ENCODE measurements at places on chromosomes 12 and 14.
A peak's percentile ranks its signal among the peaks of the same experiment; 100 is the strongest.

DNA sequence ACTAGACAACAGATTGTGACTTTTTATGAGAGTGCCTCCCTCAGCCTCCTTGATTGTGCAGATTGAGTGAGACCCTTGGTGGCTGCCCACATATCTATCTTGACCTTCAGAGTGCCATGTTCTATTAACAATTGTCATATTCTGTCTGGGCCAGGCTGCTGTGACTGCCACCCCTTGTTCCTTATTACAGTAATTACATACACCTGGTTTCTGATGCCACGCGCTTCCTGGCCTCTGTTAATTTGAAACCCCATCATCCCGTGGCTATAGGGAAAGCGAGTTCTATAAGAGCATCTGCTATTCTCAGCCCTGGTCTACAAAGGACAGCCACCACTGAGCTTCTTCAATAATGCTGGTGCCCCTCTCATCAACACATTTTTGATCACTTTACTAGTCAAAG is 228.7 kb downstream of the PCNX1 start:
- H3K4me3 ChIP-seq: no peak overlapping the region
- no peaks in the 10 kb centered on the region for H3K4me1 ChIP-seq
- H3K27ac ChIP-seq: no peak overlapping the region
- ATAC-seq: no peak
- H3K36me3 ChIP-seq: no peaks in the 10 kb centered on the region

GRCh38 chr12:125013816-125014442 is 20.5 kb downstream of the BRI3BP start:
- no peak overlapping the region for H3K4me3 ChIP-seq
- no peak for ATAC-seq
- H3K27ac ChIP-seq: no peak overlapping the region
- H3K36me3 ChIP-seq: no peaks in the 10 kb centered on the region
- no peaks in the 10 kb centered on the region for H3K4me1 ChIP-seq

- ATAC-seq: no peak
- no peaks in the 10 kb centered on the region for H3K4me1 ChIP-seq
- no peak overlapping the region for H3K4me3 ChIP-seq
- no peak overlapping the region for H3K27ac ChIP-seq
- H3K27me3 ChIP-seq: no peaks in the 10 kb centered on the region
- peaks cover 27% of the 10 kb centered on the region for H3K36me3 ChIP-seq
Measured at GRCh38 chr14:91866061-91866460, 1.3 kb downstream of the TC2N start.

DNA sequence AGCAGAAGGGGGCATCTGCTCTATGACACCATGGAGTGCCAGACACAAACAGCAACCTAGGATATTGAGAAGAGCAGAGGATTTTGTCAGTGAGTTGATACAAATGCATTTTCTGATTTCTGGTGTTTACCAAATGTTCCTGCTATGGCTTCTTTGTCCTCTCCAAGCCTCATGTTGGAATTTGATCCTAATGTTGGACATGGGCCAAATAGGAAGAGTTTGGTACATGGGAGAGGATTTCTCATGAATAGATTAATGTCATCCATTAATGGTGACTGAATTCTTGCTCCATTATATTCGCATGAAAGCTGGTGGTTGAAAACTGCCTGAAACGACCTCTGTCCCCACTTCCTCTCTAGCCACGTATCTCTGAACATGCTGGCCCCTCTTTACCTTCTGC is 1002.2 kb upstream of the FLRT2 start:
- H3K4me3 ChIP-seq: no peak overlapping the region
- no peaks in the 10 kb centered on the region for H3K27me3 ChIP-seq
- no peak overlapping the region for H3K27ac ChIP-seq
- ATAC-seq: no peak
- H3K4me1 ChIP-seq: no peaks in the 10 kb centered on the region

- H3K4me1 ChIP-seq: peaks cover 9% of the 10 kb centered on the region
- peak; percentile 58 for ATAC-seq
- H3K36me3 ChIP-seq: no peaks in the 10 kb centered on the region
Measured at GRCh38 chr12:6961695-6962284, 8.7 kb downstream of the PHB2 start.

GRCh38 chr14:70916799-70917198 is 9.5 kb downstream of the PCNX1 start:
- peaks cover 6% of the 10 kb centered on the region for H3K4me1 ChIP-seq
- H3K27me3 ChIP-seq: no peaks in the 10 kb centered on the region
- no peak overlapping the region for H3K4me3 ChIP-seq
- no peaks in the 10 kb centered on the region for H3K36me3 ChIP-seq

GRCh38 chr14:42490536-42490935 is 883.9 kb downstream of the LRFN5 start:
- no peak for ATAC-seq
- no peaks in the 10 kb centered on the region for H3K27me3 ChIP-seq
- H3K27ac ChIP-seq: no peak overlapping the region
- H3K36me3 ChIP-seq: no peaks in the 10 kb centered on the region

DNA sequence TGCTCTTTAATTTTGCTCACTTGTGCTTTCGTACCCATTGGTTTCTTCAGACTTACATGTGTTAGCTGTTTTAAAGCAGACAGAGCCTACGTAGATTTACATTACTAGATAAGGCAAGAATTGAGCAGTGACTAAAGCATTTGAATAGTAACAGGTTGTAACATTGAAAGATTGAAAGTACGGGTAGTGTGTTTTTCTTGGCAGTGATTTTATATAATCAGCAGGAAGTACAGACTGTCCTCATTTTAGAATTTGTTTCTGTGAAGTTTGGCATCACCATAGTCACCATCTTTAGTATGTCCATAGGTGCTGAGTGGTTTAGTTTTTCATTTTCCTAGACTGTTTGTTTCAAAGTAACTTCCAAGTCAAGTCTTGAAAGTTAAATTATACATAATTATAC is 14.0 kb downstream of the RTRAF start:
- peak; percentile 79 for ATAC-seq
- H3K4me1 ChIP-seq: peaks cover 86% of the 10 kb centered on the region
- H3K27me3 ChIP-seq: no peaks in the 10 kb centered on the region
- no peak overlapping the region for H3K4me3 ChIP-seq

DNA sequence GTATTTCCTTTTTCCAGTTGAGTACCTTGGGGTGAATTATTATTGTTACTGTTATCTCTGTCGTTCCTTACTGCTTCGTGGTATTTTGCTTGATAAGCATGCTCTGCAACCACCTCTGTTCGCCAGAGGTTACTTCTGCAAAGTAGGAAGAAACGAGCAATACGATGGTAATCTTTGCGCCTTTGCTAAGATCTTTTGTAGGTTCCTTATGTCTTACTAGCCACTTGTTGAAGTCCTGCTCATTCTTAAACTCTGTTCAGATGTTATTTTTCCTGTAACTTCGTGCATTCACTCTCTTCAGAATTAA is 729 bp upstream of the M6PR start:
- peak; percentile 2 for ATAC-seq
- peak overlapping the region; percentile 74 for H3K4me3 ChIP-seq
- H3K4me1 ChIP-seq: no peaks in the 10 kb centered on the region
- peak overlapping the region; percentile 95 for H3K27ac ChIP-seq
- peaks cover 12% of the 10 kb centered on the region for H3K36me3 ChIP-seq

DNA sequence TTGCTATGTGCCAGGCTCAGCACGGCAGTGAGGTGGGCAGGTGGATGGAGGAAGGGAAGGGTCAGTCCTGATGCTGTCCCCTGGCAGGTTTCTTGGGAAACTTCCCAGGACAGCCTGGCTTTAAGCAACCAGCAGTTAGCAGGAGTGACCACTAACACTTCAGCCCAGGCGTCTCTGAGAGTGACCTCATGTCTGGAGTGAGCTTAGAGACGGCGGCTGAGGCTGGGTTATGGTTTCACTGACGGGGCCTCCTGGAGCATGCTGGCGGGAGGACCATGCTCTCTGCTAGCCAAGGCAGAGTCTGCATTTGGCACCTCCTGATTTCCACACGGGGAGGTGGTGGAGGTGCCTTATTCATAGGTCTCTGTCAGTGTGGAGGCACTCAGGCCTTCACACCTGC is 2.5 kb downstream of the HHIPL1 start:
- ATAC-seq: no peak
- H3K27ac ChIP-seq: no peak overlapping the region
- H3K4me1 ChIP-seq: peaks cover 28% of the 10 kb centered on the region
- no peaks in the 10 kb centered on the region for H3K36me3 ChIP-seq
- peaks cover 17% of the 10 kb centered on the region for H3K27me3 ChIP-seq
- H3K4me3 ChIP-seq: no peak overlapping the region

DNA sequence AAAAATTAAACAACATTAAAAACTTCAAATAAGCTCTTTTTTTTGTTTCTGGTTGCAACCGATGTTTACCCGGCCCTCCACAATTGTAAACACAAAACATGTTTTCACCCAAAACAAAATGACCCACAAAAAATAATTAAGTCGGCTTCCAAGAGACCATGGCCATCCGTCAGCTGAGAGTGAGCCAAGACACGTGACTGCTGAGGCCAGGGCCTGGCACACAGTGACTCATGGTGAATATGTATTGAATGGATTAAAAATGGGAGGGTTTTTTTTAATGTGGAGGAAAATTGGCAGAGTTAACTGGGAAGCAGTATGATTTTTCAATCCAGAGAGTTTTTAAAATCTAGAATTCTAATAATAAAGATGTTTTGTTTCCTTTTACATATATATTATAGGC is 13.8 kb upstream of the CPNE8 start:
- no peaks in the 10 kb centered on the region for H3K4me1 ChIP-seq
- H3K27ac ChIP-seq: no peak overlapping the region

DNA sequence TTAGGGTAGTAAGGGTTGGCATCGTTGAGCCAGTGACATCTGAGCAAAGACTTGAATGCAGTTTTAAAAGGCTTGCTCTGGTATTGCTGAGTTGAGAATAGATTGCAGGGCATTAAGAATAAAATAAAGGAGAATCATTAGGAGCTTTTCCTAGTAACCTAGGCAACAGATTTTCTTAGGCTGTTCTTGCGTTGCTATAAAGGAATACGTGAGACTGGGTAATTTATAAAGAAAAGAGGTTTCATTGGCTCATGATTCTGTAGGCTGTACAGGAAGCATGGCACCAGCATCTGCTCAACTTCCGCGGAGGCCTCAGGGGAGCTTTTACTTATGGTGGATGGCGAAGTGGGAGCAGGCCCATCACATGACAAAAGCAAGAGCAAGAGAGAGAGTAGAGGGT is 97.4 kb downstream of the RAD51B start:
- ATAC-seq: no peak
- H3K27ac ChIP-seq: no peak overlapping the region
- no peaks in the 10 kb centered on the region for H3K36me3 ChIP-seq
- H3K4me1 ChIP-seq: no peaks in the 10 kb centered on the region
- no peaks in the 10 kb centered on the region for H3K27me3 ChIP-seq

DNA sequence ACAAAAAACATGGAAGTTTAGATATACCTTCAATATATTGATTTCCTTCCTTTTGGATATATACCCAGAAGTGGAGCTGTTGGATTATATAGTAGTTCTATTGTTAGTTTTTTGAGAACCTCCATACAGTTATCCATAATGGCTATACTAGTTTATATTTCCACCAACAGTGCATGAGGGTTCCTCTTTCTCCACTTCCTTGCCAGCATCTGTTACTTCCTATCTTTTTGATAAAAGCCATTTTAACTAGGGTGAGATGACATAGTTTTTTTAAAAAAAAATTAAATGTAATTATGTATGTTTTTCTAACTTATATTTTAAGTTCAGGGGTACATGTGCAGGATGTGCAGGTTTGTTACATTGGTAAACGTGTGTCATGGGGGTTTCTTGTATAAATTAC is 10.0 kb upstream of the SLC38A4 start:
- no peaks in the 10 kb centered on the region for H3K36me3 ChIP-seq
- peaks cover 27% of the 10 kb centered on the region for H3K27me3 ChIP-seq
- no peak overlapping the region for H3K27ac ChIP-seq
- ATAC-seq: no peak

GRCh38 chr14:50061664-50062437 is 54.5 kb downstream of the VCPKMT start:
- H3K27me3 ChIP-seq: no peaks in the 10 kb centered on the region
- peak; percentile 32 for ATAC-seq
- H3K4me3 ChIP-seq: no peak overlapping the region
- H3K27ac ChIP-seq: peak overlapping the region; percentile 77
- no peaks in the 10 kb centered on the region for H3K36me3 ChIP-seq
- peaks cover 16% of the 10 kb centered on the region for H3K4me1 ChIP-seq

DNA sequence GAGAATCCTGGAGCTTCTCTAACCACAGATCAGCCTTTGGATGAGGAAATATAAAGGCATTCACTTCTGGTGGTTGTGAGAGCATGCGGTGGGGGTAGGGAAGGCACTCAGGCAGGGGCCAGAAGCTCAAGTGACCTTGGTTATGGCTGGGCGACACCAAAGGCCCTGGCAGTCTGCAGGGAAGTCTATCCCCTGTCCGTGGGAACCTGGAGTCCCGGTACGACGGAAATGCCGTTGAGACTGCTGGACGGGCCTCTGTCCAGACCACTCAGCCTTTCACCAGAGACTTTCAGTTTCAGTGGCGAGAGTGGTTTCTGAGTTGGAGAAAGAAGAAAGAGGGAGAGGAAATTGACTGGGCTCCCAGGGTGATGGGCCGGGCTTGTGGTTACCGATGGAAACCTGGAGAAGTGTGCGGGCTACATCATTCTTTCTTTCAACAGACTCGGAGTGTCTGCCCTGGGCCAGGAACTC is 20.9 kb downstream of the ISCA2 start:
- no peaks in the 10 kb centered on the region for H3K27me3 ChIP-seq
- no peaks in the 10 kb centered on the region for H3K4me1 ChIP-seq
- no peak overlapping the region for H3K27ac ChIP-seq
- H3K36me3 ChIP-seq: peaks cover 41% of the 10 kb centered on the region

DNA sequence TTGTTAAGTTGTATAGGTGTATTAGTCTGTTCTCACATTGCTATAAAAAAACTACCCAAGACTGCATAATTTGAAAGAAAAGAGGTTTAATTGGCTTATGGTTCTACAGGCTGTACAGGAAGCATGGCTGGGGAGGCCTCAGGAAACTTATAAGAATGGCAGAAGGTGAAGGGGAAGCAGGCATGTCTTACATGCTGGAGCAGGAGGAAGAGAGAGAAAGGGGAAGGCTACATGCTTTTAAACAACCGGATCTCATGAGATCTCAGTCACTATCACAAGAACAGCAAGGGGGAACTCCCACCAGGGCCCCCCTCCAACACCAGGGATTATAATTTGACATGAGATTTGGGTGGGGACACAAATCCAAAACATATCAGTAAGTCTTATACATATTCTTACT is 60.5 kb upstream of the OR10AD1 start:
- no peak overlapping the region for H3K27ac ChIP-seq
- no peak for ATAC-seq
- H3K36me3 ChIP-seq: no peaks in the 10 kb centered on the region
- no peaks in the 10 kb centered on the region for H3K4me1 ChIP-seq
- H3K27me3 ChIP-seq: no peaks in the 10 kb centered on the region
